ENCODE measurements at places on chromosomes 2 and 18. TPM values are rescaled to one million over a fixed set of nuclear protein-coding genes. Genes with fewer than 3 reads are reported as not detected.

Gene BCL2
- 0.86 TPM for total RNA-seq

Gene MYCN
- not detected for total RNA-seq

Gene ALPP
- total RNA-seq: not detected

Gene ELOA2
- total RNA-seq: not detected

Gene GEN1
- 3.3 TPM for total RNA-seq

Gene EVX2
- total RNA-seq: not detected

Gene GPR45
- total RNA-seq: not detected
